ENCODE measurements at places on chromosomes 7 and 10.

- DNase-seq: no peak
Observed at GRCh38 chr10:7464691-7465090, 53.9 kb upstream of the SFMBT2 start.

- no peak for DNase-seq
Observed at GRCh38 chr7:47233996-47234395, 347.9 kb downstream of the TNS3 start.

DNA sequence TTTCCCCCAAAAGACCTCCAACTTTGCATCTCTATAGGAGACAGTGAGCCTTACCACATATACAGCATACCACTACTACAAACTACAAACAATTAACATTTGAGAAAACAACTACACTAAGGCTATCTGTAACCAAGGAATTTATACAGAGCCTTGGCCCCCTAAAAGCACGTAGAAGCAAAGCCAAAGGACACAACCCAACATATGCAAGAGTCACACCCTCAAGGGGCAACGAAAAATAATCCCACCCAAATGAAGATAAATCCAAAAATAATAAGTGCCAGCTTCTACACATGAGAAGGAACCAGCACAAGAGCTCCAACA lies 149.5 kb downstream of the ZEB1 start:
- DNase-seq: no peak

DNA sequence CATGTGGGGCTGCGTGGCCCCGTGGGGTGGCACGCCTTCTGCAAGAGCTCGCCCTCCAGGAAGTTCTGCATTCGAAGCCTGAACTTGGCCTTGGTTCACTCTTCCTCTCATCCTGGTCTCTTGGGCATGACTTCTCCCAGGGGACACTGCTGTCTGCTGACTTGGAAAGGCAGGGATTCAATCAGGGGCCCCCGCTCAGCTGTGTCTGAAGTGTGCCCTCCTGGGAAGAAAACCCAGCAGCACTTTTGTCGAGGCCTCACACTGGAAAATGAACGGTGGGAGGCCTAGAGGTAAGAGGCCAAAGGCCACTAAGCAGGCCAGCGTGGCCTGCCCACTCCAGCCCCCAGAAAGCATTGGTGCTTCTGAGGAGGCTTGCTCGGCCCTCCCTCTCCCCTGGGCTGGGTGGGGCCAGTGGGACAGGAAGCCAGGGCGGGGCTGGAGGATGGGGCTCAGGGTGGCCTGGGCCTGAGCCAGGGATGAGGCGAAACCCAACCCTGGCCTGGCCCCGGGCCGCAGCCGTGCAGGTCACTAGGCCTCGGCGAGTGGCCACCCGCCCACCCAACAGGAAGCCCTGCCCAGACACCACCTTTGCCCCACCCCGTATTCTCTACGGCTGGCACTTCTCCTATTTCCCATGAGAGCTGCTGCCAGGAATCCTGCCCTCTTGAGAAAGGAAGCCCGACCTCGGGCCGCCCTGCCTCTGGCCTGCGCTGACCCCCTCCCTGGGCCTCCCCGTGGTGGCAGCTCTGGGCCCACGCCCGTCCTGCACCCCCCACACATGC lies 81.1 kb downstream of the ZMIZ1 start:
- DNase-seq: no peak

DNA sequence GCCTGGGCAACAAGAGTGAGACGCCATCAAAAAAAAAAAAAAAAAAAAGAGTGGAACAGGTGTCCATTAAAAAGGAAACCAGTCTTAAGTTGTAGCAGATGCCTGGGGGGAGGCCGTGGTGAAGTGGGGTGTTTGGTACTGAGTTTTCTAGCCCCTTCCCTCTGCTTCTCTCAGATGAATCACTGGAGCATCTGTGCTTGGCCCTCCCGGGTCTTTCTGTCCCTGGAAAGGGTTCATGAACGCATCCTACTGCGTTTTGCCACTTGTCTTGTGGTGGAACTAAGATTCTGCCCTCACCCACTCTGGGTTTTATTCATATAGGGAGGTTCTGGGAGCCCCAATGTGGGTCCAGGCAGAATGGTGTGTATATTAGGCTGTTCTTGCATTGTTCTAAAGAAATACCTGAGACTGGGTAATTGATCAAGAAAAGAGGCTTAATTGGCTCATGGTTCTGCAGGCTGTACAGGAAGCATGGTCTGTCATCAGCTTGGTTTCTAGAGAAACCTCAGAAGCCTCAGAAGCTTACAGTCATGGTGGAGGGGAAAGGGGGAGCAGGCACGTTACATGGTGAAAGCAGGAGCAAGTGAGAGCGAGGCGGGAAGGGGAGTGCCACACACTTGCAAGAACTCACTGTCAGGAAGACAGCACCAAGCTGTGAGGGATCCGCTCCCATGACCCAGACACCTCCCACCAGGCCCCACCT lies 63.5 kb downstream of the CAMK1D start:
- DNase-seq: no peak

DNA sequence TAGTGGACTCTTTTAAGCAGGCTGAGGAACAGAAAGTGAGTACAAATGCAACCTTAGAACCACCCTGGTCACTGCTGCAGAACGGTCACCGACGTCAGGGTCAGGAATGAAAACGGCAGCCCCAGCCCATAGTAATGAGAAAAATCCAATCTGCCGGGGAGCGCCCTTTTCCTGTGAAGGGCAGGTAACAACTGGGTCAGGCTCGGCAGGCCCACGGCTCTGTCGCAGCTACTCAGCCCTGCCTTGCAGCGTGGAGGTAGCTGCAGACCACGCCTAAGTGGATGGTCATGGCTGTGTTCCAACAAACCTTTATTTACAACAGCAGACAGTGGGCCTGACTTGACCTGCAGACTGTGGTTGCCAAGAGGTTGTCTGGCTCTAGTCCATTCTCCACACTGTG lies 563.2 kb downstream of the DNAJB6 start:
- DNase-seq: no peak

DNA sequence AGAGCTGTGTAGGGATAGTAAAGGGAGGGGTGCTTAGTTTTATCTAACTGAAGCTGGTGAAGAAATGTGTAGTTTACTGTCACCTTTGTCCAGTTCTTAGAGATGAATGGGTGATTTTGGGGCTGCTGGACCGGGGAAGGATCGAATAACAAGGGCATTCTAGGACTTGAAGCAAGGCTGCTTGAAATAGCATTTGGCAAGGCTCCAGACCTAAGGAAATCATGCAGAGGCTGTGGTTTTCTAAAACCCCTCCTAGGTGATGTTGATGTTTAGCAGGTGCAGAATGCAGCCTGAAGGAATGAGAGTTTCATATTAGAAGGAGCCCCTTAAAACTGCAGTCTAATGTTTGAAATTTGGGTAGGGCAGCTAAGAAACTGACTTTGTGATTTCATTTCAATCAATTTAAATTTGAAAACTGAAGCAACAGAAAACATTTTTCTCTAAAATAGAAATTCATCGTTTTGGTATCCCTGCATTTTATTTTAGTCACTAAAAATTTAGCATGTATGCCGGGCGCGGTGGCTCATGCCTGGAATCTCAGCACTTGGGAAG lies 68.5 kb downstream of the TET1 start:
- DNase-seq: no peak

DNA sequence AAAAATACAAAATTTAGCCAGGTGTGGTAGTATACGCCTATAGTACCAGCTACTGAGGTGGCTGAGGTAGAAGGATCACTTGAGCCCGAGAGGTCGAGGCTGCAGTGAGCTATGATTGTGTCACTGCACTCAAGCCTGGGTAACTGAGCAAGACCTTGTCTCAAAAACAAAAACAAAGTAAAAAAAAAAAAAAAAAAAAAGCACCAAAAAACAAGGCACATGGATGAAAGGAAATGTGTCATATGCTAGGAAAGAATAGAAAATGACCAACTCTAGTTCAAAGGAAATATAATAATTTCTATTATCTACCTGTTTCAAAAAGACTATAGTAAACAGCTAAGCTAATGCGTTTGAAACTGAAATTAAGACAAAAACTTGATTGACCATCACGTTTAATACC lies 33.8 kb downstream of the UBE2H start:
- DNase-seq: no peak

DNA sequence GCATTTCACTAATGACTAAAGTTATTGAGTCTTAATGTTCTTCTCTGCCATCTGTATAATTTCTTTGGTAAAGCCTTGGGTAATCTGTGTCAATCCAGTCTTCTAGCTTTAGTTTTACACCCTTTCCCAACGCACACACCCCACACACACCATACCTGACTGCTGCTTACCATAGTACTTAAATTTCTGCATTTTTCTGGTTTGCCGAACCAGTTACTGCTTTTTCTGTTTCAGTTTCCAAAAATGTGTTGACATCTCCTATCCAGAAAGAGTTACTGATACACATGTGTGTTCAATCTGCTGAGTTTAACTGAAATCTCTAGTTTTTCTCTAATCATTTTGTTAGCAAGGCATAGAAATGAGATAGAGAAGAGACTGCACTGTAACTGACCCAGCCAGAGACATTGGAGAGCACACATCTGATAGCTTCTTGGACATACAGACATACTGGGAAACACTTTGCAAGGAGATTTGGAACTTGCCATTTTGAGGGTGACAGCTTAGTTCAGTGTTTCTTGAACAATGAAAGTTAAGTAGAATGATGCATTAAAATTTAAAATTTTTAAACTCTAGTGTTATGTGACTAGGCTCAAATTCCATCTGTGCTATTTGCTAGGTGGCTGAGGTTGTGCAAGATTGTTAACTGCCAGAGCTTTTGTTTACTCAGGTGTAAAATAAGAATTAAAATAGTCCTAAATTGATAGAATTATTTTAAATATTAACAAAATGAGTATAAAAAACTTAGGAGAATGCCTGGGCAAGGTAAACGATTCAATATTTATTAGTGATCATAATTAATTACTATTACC lies 807.6 kb downstream of the DNAJB9 start:
- no peak for DNase-seq

All from stimulated activated CD8-positive, alpha-beta memory T cell treated with anti-CD3 and anti-CD28 coated beads, Interleukin-15, amount 100 ng/mL, for 4 hours (primary cell).